Iris pigment epithelial cell (primary cell): ENCODE measurements at places on chromosomes 2 and 18.

DNA sequence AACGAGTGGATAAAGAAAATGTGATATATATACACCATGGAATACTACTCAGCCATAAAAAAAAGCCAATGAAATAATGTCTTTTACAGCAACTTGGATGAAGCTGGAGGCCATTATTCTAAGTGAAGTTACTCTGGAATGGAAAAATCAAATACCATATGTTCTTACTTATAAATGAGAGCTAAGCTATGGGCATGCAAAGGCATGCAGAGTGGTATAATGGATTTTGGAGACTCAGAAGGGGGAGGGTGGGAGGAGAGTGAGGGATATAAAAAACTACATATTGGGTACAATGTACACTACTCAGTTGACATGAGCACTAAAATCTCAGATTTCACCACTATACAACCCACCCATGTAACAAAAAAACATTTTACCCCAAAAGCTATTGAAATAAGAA lies 1.7 kb upstream of the MSGN1 start:
- DNase-seq, result no peak

- DNase-seq, result no peak
Observed at GRCh38 chr18:13574355-13574754, 152.0 kb downstream of the FAM210A start.

DNA sequence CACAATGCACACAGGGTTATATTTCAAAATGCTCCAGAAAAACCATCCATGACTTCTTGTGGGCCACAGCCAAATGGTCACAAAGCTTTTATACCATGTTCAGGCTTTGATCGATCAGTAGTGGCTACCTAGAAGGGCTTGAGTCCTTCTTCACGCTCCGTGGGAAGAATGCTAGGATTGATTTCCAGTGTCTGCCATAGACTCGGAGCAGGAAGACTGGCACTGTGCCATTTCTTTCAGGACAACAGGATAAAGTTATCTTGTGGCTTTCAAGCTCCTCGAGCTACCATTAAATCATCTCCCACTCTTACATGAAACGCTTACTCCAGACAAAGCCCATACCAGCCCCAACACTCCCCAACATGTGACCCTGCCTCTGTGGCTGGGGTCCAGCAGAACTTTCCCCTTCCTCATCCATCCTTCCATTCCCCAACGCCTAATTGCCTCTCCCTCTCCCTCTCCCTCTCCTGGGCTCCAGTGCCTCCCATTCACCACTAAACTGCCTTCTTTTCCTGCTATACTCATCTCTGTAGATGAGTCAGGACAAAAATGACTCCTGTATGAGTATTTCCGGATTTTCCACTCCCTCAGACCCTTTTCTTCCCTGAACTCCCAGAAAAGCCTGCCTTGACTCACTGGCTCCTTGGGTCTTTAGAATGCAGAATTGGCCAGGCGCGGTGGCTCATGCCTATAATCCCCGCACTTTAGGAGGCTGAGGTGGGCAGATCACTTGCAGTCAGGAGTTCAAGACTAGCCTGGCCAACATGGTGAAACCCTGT lies 40.9 kb downstream of the ADD2 start:
- DNase-seq, result peak; percentile 11

DNA sequence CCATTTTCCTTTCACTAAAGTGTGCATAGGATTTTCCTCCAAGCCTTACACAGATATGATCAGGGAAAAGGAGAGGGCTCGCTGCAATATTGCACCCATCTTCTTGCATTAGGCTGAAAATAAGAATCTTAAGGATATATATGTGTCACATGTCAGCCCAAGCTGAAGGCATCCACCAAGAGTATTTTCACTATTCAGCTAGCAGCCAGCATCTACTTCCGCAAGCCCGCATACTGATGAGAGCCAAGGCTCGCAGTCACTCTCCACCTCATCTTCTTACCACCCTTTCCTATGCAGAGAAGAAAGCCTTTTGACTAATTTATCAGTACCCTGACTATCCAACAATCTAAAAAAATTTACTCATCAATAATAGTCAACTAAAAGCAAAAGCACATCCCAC lies 6.1 kb downstream of the TMEM163 start:
- DNase-seq, result no peak

GRCh38 chr2:203673933-203674332 lies 32.5 kb upstream of the CD28 start:
- DNase-seq, result peak; percentile 63

GRCh38 chr2:9767656-9768281 lies 75.5 kb upstream of the TAF1B start:
- no peak for DNase-seq

GRCh38 chr2:206683546-206683945 lies 34.6 kb downstream of the DYTN start:
- no peak for DNase-seq
